ENCODE measurements at places on chromosomes 7 and 10.

DNA sequence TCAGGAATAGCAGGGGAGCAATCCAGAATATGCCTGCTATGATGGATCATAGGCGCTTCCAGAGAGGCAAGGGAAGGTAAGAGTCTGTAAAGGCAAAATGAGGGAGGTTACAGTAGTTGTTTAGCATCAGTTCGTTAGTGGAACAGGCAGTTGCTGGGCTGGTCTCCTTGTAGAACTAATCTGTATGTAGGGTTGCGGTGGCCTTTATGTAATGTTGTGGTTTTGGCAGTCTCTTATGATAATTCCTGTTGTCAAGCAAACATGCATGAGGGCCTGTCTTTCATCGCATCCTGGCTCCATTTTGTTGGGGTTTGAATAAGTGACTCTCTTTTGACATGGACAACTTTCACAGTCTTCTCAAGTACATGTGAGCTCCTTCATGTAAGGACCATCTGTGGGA, 427.8 kb upstream of the LRGUK start:
- no peak overlapping the region for H3K27ac ChIP-seq
- H3K4me3 ChIP-seq, result no peak overlapping the region
- no peaks in the 10 kb centered on the region for H3K27me3 ChIP-seq
- H3K4me1 ChIP-seq, result no peaks in the 10 kb centered on the region
- DNase-seq, result no peak
- no peaks in the 10 kb centered on the region for H3K36me3 ChIP-seq

DNA sequence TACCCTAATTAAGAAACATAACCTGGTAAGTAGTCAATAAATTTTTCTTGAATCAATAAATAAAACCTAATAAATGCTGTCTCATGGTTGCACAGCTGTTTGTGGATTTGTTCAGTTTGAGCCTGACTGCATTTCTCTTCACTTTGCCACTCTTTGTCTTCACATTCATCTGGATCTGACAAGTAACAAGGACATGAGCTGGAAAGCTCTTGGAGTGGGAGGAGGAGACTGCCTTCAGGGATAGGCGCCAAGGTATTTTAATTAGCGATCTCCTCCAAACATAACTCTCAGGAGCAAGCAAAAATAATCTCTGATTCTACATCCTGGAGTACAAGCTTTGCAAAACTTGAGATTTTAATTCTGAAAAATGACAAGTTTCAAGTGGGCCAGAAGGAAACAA, 251.0 kb downstream of the BMPER start:
- H3K27ac ChIP-seq, result no peak overlapping the region
- no peaks in the 10 kb centered on the region for H3K36me3 ChIP-seq
- no peaks in the 10 kb centered on the region for H3K27me3 ChIP-seq
- no peak for DNase-seq

DNA sequence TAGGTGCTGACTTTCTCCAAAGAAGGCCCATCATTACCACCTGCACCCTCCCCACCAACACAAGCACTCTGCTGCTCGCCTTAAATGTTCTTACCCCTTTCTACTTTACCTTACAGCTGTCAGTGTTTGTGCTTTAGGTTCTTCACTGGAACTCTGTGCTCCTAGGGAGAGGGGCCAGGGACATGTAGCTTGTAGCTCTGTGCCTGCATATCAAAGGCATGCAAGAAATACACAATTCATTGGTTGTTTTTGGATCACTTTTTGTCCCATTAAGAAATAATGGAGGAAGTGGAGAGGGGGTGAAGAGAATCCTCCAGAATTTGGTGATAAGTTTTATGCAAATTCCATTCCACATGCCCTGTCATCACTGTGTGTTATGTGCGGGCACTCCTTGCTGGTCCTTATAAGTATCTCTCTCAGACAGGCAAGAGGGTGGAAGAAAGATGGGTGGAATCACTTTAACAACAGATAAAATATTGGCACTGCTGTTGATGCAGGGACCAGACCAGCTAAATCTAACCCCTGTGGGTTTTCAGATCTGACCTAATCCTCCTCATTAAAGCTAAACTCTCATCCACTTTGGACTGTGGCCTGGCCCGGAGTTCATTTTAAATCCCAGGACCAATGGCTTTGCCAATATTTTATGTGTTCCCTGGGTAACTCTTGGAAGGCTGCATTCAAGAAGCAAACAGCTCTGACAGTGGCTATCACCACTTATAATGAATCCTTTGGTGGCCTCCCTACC, 375.8 kb upstream of the NFE2L3 start:
- H3K27ac ChIP-seq, result no peak overlapping the region
- H3K27me3 ChIP-seq, result no peaks in the 10 kb centered on the region
- no peak overlapping the region for H3K4me3 ChIP-seq
- no peak for DNase-seq
- H3K36me3 ChIP-seq, result no peaks in the 10 kb centered on the region

GRCh38 chr10:26621889-26622711, 75.4 kb upstream of the PDSS1 start:
- peak overlapping the region; percentile 43 for H3K4me3 ChIP-seq
- peak overlapping the region; percentile 58 for H3K27ac ChIP-seq
- no peaks in the 10 kb centered on the region for H3K36me3 ChIP-seq
- H3K4me1 ChIP-seq, result no peaks in the 10 kb centered on the region
- DNase-seq, result peak; percentile 74

- no peak overlapping the region for H3K4me3 ChIP-seq
- H3K27me3 ChIP-seq, result no peaks in the 10 kb centered on the region
- no peaks in the 10 kb centered on the region for H3K36me3 ChIP-seq
- DNase-seq, result no peak
- no peak overlapping the region for H3K27ac ChIP-seq
Observed at GRCh38 chr7:128442356-128442755, 13.3 kb upstream of the HILPDA start.

DNA sequence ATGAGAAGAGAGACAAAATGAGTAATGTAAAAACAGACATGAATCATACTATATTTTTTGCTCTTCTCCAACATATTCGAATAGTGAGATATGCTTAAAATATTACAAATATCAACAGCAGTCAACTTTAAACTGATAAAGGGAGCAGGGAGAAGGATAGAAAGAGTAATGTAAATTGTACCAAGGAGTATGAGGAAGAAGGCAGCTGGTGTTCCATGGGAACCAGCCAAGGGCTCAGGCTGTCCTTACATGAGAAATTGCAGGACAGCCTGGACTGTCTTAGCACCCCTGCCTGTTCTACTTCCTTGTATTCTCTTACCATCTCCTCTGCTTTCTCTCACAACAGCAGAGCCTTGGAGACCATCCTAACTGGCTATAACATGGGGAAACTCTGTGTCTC, 128.7 kb downstream of the TSPAN12 start:
- no peaks in the 10 kb centered on the region for H3K27me3 ChIP-seq
- H3K4me3 ChIP-seq, result no peak overlapping the region
- H3K4me1 ChIP-seq, result no peaks in the 10 kb centered on the region
- H3K36me3 ChIP-seq, result no peaks in the 10 kb centered on the region
- H3K27ac ChIP-seq, result no peak overlapping the region
- DNase-seq, result no peak

GRCh38 chr7:43535031-43535451, 47.9 kb upstream of the STK17A start:
- H3K27ac ChIP-seq, result no peak overlapping the region
- no peaks in the 10 kb centered on the region for H3K36me3 ChIP-seq
- H3K4me1 ChIP-seq, result no peaks in the 10 kb centered on the region

DNA sequence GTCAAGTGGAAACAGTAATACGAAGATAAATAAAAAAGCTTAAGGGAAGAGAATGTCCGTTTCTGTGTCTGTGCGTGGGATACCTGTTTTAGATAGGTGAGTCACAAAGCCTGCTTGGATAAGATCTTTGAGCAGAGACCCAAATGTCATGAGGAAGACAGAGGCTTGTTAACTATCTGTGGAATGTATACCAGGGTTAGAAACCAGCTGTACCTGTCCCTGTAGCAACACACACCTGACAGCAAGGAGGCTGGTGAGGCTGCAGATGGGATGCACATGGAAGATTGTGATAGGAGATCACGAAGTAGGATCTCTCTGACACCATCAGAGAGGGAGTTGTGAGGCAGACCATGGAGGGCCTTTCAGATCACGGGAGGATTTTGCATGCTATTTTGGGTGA, 105.3 kb downstream of the ARHGAP21 start:
- H3K27ac ChIP-seq, result no peak overlapping the region
- no peak overlapping the region for H3K4me3 ChIP-seq
- H3K36me3 ChIP-seq, result no peaks in the 10 kb centered on the region
- H3K4me1 ChIP-seq, result no peaks in the 10 kb centered on the region

DNA sequence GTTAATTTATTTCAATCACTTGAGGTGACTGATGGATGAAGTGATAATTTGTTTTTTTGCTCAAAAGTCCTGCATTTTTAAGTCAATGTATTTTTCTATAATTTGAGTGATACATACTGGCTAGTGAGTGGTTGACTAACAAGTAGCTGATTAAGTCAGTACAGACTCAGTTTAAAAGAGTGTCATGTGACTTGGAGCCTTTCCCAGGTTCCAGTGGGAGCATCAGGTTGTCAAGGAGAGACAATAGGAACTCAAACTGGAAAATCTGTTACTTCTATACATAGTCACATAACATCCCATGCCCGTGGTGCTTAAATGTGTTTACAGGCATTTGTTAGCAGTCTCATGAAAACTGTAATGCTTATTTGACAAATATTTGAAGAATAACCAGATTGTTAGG, 154.7 kb downstream of the ANK3 start:
- H3K4me3 ChIP-seq, result no peak overlapping the region
- H3K4me1 ChIP-seq, result no peaks in the 10 kb centered on the region
- no peaks in the 10 kb centered on the region for H3K36me3 ChIP-seq
- H3K27me3 ChIP-seq, result no peaks in the 10 kb centered on the region

DNA sequence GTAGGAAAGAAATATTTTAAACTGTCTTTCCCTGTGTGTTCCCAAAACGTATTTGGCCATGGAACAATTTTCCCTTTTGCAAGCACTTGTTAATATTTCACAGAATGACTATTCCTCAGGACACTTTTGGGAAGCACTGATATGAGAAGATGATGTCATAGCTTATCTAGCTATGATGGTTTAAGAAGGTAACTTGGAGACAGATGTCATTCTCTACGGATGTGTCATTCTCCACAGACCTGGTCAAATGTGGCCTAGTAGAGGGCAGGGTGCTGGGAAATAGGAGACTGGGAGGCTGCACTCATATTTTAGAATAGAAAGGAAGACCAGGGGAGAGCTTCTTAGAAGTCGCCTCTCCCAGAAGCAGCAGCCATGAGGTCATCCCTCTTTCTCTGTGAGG, 220.7 kb upstream of the GLI3 start:
- H3K36me3 ChIP-seq, result no peaks in the 10 kb centered on the region
- no peak for DNase-seq
- no peak overlapping the region for H3K27ac ChIP-seq
- no peaks in the 10 kb centered on the region for H3K27me3 ChIP-seq

DNA sequence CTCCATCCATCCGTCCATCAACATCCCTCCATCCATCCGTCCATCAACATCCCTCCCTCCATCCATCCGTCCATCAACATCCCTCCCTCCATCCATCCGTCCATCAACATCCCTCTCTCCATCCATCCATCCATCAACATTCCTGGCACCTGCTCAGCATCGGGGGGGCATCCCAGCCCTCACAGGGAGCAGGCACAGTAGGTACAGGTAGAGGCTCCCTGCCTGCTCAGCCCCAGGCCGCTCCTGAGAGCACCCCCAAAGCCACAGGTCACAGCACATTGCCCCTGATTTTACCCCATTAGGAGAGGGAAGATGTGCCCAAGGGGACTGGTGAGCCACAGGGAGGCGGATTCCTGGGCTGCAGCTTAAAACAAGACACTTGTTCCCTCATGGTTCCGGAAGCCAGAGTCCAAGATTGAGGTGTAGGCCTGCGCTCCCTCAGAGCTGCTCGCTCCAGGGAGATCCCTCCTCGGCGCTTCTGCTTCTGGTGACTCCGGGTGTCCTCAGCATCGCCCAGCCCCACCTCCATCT, 21.1 kb upstream of the CFAP46 start:
- no peak overlapping the region for H3K4me3 ChIP-seq
- DNase-seq, result no peak
- H3K36me3 ChIP-seq, result no peaks in the 10 kb centered on the region
- no peak overlapping the region for H3K27ac ChIP-seq
- H3K4me1 ChIP-seq, result no peaks in the 10 kb centered on the region
- peaks cover 58% of the 10 kb centered on the region for H3K27me3 ChIP-seq

DNA sequence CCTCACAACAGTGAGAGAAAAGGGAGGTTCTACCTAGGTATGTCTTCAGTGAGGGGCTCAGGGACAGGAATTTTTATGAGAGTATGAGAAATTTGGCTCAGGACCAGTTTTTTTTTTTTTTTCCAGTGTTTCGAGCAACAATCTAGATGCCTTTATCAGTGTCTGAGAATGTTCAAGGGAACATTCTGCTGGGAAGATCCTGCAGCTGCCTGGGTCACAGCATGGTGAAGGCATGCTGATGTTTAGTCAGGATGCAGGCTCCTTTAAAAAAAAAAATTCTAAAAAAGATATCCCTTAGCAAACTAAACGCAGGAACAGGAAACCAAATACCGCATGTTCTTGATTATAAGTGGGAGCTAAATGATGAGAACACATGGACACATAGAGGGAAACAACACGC, 31.0 kb downstream of the SBDS start:
- H3K4me3 ChIP-seq, result no peak overlapping the region
- no peak overlapping the region for H3K27ac ChIP-seq

GRCh38 chr7:110944966-110945644, 145.8 kb upstream of the LRRN3 start:
- H3K4me1 ChIP-seq, result peaks cover 6% of the 10 kb centered on the region
- H3K27me3 ChIP-seq, result no peaks in the 10 kb centered on the region
- H3K36me3 ChIP-seq, result no peaks in the 10 kb centered on the region
- H3K27ac ChIP-seq, result no peak overlapping the region
- DNase-seq, result no peak

DNA sequence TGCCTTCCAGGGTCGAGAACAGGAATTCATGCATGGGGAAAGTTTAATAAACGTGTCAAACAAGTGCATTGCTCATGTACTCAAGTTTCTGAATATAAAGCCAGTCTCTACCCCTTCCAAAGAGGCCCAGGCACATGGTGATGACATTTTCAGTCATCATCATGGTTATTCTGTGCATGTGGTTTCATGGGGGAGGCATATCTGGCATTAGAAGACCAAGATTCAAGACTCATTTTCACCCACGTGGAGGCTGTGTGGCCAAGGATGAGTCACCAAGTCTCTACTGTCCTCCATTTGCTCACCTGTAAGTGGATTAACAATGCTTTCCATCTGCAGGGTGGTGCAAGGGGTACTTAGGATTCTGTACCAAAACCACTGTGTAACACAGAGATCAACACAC, 34.0 kb upstream of the CNPY1 start:
- H3K27me3 ChIP-seq, result no peaks in the 10 kb centered on the region
- no peaks in the 10 kb centered on the region for H3K4me1 ChIP-seq
- no peak overlapping the region for H3K4me3 ChIP-seq
- no peak overlapping the region for H3K27ac ChIP-seq
- H3K36me3 ChIP-seq, result no peaks in the 10 kb centered on the region

DNA sequence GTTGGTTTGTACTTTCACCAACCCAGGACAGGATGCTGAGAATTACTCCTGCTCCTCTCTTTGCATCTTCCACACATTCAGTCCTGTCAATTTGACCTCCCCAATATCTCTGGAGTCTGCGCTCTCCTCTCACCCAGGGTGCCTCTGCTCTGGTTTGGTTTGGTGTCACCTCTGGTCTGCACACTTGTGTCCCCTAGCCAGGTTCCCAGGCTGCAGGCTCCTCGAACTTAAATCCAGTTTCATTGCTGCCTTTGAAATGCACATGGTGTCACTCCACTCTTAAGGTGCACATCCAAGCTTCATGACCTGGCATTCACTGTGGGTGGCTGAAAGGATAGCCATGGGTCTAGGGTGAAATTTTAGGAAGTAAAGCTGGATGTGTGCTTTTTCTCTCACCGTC, 271.6 kb downstream of the RPS24 start:
- no peak overlapping the region for H3K4me3 ChIP-seq
- DNase-seq, result no peak
- H3K27me3 ChIP-seq, result no peaks in the 10 kb centered on the region
- H3K27ac ChIP-seq, result no peak overlapping the region
